NCI-H2227 treated with DMSO at 0.1 percent for 48 hours (cell line): ENCODE measurements at places on chromosomes 12 and 14.
A peak's percentile ranks its signal among the peaks of the same experiment; 100 is the strongest.

- no peak for DNase-seq
Measured at GRCh38 chr12:21580748-21581516, 23.7 kb downstream of the GYS2 start.

DNA sequence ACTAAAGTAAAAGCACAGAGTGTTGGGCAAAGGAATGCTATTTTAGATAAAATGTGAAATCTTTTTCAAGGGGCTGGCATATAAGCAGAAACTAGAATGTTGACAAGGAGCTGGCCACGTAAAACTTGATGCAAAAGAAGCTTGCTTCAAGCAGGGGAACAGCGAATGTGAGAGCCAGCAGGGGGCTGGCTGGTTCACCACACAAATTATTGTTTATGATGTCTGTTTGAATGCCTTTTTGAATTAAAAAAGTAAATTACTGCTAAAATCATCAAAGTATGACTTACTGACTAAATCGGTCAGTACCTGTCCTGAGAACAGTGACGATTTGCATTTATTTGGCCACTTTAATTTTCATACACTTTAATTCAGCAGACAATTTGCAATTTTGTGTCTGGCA, 38.9 kb upstream of the TMTC2 start:
- DNase-seq = no peak

GRCh38 chr14:91925727-91926121, 21.8 kb downstream of the FBLN5 start:
- no peak for DNase-seq

- DNase-seq = no peak
Measured at GRCh38 chr14:100525615-100526014, 61.6 kb downstream of the BEGAIN start.

- no peak for DNase-seq
Measured at GRCh38 chr12:87608321-87608720, 420.9 kb downstream of the C12orf50 start.

DNA sequence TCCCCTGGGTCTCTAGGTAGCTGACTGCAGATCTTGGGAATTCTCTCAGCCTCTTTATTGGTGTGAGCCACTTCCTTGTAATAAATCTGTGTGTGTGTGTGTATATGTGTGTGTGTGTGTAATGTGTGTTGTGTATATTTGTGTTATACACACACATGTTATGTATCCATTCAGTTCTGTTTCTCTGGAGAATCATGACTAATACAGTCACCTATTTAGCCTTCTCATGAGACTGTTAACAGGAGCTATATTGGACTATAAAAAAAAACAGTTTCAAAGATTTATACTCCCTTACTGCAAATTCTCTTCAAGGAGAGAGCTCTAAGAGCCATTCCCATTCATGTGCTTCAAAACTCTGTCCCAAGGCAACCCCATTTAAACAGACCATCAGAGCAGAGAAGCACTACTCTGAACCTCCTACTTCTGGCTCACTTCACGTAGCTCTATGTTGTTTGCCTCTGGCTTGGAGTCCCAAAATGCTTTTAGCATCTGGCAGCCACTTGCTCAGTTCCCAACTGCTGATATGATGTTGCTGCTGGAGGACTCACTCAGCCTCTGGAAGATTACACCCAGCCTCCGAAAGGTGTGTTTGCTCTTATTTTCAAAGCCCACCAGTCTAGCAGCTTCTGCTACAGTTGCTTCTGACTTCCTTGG, 48.7 kb upstream of the KITLG start:
- no peak for DNase-seq

DNA sequence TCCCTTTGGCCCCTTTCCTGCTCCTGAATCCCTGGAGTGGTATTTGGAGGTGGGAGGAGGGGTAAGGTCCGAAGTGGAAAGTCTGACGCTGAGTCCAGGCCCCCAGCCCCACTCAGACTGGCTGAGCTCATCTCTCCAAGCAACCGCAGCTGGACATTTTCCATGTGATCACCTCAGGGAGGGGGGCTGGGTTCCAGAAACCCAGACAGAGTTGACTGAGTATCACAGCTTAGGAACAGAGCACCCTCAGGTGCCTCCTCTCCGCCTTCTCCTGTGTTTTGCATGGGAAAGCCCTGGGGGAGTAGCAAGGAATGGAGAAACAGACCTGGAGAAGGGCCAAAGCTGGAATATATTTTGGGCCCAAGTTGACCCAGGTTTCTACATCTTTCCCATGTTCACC, 8.0 kb upstream of the ITGA5 start:
- no peak for DNase-seq

DNA sequence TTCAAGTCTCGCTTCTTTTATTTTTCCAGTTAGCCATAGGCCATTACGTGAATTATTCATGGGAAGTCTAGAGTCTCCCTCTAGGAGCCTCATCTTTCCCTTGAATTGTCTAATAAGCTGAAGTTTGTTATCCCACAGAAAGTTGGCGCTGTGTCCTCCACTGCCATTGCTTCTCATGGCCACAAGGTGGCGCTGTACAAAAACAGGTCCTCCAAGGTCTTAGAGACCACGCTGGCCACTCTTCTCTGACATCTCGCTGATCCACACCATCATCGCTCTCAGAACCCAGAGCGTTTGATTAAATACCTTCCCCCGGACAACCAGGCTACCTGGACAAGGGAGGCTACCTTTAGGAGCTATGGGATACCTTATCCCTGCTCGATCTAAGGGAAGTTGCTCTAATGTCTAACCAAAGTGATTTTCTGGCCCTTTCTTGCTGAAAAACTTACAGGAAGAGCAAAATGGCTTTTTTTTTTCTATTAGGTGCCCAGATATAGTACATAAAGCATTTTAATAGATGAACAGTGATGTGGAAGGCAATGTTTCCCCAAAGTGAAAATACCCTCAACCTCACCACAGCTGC, 110.0 kb downstream of the CCDC60 start:
- no peak for DNase-seq

- DNase-seq = no peak
Measured at GRCh38 chr14:37090026-37090425, 82.4 kb downstream of the SLC25A21 start.

GRCh38 chr14:81208489-81208888, 12.3 kb downstream of the GTF2A1 start:
- no peak for DNase-seq

DNA sequence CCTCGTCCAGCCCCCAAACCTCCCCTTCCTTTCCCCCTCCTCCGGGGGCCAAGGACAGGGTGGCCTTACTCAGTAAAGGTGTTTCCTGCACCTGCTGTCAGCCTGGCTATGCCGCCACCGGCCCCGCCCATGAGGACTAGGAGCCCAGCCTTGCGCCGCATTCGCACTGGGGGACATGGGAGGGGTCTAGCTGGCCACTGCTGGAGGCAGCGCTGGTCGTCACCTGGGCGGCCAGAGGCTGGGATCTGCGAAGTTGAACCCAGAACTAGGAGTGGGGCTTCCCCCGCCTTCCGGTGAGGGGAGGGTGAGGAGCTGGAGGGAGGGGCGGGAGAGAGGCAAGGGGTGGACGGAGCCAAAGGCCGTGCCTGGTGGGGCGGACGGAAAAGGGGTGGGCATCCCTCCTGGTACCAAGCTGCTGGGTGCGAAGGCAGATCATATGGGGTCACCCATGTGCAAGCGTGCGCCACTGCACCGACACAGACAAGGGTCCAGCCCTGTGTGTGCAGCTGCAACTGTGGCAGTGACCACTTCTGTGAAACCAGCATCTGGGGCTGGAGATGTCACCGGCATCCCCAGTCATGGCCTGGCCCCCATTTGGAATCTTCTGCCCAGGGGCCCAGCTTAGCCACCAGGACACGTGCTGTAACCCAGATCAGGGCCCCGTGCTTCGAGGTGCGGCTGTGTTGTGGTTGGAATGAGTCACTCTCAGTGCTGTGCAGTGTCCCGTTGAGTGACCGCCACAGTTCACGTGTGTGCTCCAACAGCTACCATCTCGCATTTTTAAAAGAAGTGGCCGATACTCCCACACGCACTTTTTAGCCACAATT, 8.5 kb downstream of the AMN start:
- DNase-seq = no peak

DNA sequence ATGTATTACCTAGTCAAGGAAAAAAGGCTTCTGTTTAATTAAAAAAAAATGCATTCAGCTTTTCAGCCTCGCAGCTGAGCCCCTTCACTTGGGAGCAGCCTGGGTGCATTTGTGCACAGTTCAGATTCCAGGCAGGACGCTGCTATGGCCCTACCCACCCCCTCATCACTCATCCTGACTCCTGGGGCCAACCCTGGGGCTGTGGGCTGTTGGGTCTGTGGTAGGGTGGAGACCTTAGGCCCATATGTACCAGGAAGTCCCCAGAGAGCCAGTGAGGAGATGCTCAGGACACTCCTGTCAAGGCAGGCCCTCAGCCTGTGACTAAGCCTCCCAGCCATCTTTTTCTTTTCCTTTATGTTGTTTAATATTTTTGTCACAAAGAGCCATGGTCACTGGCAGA, 9.3 kb upstream of the CDCA4 start:
- no peak for DNase-seq

- DNase-seq = no peak
Measured at GRCh38 chr14:99476864-99477263, 3.8 kb downstream of the SETD3 start.

GRCh38 chr12:16618256-16618655, 12.3 kb upstream of the LMO3 start:
- no peak for DNase-seq

DNA sequence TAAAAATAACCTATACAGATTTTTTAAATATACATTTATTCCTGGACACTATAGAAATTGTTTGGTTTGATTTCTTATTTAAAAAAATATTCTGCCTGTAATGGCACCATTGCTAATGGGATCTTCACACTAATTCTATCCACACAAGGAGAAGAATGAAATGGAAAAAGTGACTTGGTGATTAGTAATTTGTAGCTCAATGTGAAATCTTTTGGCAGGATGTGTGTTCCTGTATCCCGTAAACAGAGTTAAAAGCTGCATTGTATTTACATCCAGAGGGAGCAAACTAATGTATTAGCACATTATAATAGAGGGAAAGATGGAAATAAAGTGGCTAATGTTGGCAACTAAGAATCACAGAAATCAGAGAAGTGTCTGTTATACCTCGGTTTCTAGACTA, 1455.3 kb upstream of the FLRT2 start:
- no peak for DNase-seq

DNA sequence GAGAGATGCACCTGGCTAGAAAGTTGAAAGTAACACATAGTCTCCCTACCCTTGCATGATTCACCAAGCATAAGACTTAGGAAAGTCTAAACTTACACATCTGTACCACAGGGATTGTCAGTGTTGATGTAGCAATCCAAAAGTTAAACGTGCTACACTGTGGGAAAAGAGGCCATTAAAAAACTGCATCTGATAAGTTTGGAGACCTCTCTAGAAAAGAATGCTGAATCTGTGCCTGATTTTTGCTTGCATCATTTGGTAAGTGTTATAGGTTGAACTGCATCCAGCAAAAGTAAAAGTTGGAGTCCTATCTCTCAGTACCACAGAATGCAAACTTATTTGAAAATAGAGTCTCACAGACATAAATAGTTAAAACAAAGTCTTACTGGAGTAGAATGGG, 126.6 kb downstream of the SLC6A15 start:
- DNase-seq = no peak

DNA sequence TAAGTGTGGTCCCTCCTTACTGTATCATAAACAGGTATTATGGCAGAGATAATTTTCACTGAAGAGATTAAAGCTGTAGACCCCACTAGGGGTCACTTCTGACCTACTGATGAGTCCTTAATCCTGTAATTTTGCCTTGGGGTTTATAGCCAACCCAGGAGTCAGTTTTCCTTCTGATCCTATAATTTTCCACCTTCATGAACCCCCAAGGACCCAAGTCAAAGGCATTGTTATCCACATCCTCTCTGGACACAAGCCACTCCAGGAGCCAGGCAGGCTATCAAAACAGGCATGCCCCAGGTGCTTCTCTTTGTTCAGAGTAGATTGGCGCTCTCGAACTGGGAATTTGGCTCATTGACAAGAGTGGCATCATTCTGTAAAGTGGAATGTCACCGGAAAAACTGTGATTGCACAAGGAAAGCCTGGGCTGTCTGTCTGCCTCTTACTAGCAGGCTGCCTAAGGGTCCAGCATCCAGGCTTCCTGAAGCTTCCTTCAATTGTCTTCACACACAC, 1523.2 kb upstream of the FLRT2 start:
- peak; percentile 6 for DNase-seq

DNA sequence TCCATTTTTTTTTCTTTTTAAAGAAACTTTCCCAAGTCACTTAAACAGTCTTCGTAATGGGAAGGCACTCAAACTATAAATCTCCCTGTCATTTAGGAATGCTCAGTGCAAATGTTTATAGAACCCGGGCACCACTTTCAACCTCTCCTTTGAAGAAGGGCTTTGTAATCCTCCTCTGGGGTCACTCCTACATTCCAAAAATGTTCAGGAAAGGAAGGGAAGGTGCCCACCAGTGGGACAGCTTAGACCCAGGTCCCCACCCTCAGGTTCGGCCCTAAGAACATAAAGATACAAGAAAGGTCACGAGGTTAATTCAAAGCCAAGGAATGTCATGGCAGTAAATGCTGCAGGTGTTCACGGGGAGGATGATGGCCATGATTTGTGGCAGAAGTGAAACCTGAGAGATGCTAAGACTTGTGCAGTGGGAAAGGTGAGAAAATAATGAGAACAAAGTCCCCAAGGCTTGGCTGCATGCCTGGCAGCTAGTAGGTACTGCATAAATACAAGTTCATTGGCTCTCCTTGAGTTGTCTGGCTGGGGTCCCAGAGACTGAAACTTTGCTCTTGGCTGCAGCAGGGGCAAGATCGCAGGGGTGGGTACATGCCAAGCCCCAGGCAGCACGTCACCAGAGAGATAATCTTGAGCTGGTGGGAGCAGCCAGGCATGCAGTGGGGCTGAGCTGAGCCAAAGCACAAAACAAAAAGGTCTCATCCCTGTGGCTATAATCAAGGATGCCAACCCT, 21.1 kb downstream of the KRT18 start:
- no peak for DNase-seq

GRCh38 chr12:7376196-7376595, 67.8 kb downstream of the CD163L1 start:
- no peak for DNase-seq

- no peak for DNase-seq
Measured at GRCh38 chr12:115051378-115051777, 367.4 kb upstream of the TBX3 start.
